ENCODE measurements at places on chromosomes 7 and 10. TPM values are rescaled to one million over a fixed set of nuclear protein-coding genes. Genes with fewer than 3 reads are reported as not detected.

- H3K4me1 ChIP-seq: peaks cover 42% of the 10 kb centered on the region
- H3K36me3 ChIP-seq: peaks cover 4% of the 10 kb centered on the region
- H3K27ac ChIP-seq: peak overlapping the region; percentile 100
- DNase-seq: no peak
- H3K4me3 ChIP-seq: peak overlapping the region; percentile 97
Measured at GRCh38 chr10:125158601-125159485, 1.5 kb downstream of the CTBP2 start.

- no peaks in the 10 kb centered on the region for H3K36me3 ChIP-seq
- no peak overlapping the region for H3K27ac ChIP-seq
- peaks cover 17% of the 10 kb centered on the region for H3K4me1 ChIP-seq
- DNase-seq: no peak
- no peak overlapping the region for H3K4me3 ChIP-seq
Measured at GRCh38 chr10:1523221-1523620, 214.1 kb downstream of the ADARB2 start.

DNA sequence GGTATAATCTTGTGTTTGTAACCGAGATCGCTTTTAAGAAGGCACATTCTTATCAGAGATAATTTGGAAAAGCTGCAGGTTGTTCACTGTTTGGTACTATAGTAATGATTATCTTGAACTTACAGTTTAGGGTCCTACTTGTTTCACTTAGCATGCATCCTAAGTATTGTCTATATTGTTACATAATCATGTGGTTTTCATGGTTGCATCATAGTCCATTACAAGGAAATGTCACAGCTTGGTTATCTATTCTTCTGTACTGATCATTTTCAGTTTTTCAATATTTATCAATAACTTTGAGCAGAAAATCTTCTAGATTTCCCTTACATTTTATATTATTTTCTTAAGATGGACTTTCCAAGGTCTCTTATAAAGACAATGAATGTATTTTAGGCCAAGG is 116.3 kb downstream of the PLPP4 start:
- H3K4me3 ChIP-seq: no peak overlapping the region
- DNase-seq: no peak
- H3K27me3 ChIP-seq: no peaks in the 10 kb centered on the region
- H3K27ac ChIP-seq: no peak overlapping the region

DNA sequence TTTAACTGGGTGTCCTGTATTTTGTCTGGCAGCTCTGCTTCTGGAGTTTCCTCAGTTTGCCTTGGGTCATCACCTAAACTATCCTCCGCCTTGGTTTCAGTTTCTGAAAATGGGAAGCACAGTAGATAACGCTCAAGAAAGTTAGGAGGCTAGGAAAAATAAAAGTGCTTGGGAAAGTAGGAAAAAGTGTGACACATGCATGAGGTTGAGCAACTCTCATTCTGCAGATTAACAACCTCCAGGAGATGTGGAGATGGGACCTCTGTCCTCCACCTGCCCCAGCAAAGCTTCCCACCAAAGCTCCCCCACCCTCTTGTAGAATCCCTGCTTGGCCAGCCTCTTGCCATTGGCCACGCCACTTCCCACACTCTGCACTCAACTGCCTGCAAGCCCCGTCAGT is 13.1 kb upstream of the ZCCHC24 start:
- no peak for DNase-seq
- H3K27ac ChIP-seq: no peak overlapping the region
- H3K4me3 ChIP-seq: no peak overlapping the region
- no peaks in the 10 kb centered on the region for H3K4me1 ChIP-seq
- peaks cover 9% of the 10 kb centered on the region for H3K27me3 ChIP-seq

DNA sequence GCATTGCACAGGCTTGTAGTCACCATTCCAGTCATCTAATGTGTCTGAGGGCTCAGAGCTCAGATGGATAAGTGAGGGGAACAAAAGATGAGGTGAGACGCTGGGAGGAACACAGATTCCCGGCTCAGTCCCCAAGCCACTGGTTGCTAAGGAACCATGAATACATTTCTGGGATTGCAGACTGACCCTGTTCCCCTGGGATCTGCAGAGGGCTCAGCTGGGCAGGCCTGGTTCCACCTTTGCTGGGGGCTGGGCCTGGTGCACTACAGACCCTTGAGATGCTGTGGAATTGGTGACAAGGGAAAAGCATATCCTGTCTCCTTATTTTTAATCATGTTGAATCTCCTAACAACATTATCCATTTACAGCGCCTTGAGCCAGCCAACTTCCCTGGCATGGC is 19.2 kb downstream of the ELFN1 start:
- no peaks in the 10 kb centered on the region for H3K27me3 ChIP-seq
- no peaks in the 10 kb centered on the region for H3K4me1 ChIP-seq
- H3K36me3 ChIP-seq: peaks cover 12% of the 10 kb centered on the region

DNA sequence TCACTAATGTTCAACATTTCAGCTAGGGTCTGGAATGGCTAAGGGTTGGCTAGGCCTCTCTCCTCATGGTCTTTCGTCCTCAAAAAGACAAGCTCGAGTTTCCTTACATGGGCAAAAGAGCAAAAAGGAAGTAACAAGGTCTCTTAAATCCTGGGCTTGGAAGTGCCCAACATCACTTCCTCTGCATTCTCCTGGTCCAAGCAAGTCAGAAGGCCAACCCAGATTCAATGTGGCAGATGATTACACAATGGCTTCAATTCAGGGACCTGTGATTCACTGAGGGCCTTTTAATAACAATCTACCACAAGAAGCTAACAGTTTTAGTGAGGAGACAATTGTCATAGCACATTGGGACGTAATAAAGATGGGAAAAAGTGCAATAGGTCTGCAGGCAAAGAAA is 4.4 kb upstream of the NUP205 start:
- H3K27ac ChIP-seq: no peak overlapping the region
- no peaks in the 10 kb centered on the region for H3K36me3 ChIP-seq
- no peak for DNase-seq
- no peaks in the 10 kb centered on the region for H3K4me1 ChIP-seq
- no peak overlapping the region for H3K4me3 ChIP-seq

DNA sequence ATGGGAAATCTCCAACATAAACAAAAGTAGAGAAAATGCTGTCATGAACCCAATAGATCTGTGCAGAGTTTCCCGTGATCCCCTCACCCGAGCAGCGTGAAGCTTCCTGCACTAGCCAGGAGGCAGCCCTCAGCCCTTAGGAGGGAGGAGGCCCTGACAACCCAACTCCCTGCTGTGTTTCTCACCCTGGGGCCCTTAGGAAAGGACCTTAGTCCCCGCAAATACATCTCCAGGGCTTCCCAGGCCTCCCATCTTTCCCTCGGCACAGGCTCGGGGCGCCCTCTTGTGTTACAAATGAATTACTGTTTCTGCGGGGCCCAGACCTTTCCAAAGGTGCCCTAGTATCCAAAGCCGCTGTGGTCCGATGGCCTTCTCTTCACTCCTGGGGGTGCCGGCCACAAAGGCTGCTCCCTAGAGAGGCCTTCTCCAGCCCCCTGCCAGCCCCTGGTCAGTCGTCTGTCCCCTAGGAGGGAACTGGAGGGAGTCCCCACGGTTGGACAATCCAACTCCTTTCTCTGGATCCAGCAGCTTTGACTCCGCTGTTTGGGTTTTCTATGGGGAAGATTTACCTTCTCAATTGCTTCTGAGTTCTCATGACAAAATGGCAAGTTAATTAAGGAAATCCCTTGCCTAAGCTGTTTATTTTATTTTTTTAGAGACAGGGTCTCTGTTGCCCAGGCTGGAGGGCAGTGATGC is 49.9 kb upstream of the SH2B2 start:
- no peak overlapping the region for H3K4me3 ChIP-seq
- peak; percentile 49 for DNase-seq
- H3K36me3 ChIP-seq: peaks cover 12% of the 10 kb centered on the region
- peaks cover 8% of the 10 kb centered on the region for H3K4me1 ChIP-seq
- H3K27ac ChIP-seq: peak overlapping the region; percentile 80
- H3K27me3 ChIP-seq: no peaks in the 10 kb centered on the region

DNA sequence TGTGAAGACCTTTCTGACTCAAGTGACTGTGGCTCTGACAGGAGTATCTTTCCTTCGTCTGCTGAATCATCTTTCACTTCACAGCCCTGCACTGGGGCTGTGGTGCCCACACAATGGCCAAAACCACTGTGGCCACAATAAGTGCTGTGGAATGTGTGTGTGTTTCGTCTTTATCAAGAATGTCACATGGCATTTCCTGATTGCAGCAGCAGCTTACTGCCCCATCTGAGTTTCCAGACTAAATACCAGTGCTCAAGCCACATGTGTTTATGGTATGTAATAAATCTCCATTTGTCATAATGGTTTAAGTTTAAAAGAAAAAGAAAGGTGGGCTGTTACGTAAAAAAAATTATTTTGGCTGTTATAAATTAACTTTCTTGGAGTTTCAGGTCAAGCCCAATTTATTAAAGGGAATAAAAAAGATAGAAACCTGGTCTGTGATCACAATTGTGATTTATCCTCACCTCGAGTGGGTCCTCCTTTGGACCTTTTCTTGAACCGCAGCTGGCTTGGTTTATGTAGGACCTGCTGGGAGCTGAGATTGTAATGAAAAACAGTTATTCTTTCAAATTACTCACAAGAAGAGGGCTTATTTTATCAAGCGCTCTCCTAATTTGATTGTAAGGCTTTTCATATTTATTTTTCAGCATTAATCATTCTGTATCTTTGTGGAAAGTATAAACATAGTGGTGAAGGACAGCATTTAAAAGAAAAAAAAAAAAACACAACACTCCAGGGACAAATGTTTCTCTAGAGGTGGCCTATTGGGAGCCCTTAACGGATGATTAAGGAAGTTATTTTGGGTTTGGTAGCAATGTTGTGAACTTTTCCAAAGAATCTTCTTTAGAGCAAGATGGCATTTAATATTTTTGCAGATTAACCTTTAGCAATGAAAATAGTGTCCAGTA is 116.2 kb downstream of the LRMDA start:
- peaks cover 3% of the 10 kb centered on the region for H3K27me3 ChIP-seq
- H3K27ac ChIP-seq: no peak overlapping the region
- peaks cover 7% of the 10 kb centered on the region for H3K4me1 ChIP-seq
- no peak for DNase-seq
- H3K36me3 ChIP-seq: peaks cover 6% of the 10 kb centered on the region

DNA sequence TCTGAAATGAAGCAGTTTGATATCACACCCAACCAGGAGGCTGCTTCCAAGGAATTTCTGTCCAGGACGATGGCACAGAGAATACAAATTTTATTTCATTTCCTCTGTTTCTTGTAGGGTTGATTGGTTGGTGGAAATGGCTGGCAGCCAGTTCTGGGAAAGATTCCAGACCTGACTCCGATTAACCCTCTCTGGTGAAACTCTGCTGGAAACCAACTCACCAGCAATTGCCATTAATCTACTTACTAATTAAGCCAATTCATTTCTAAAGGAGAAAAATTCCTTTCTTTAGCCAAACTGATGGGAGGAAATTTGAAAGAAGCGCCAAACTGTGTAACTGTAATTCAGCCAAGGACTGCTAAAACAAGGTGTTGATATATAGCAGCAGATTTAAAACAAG is 10.7 kb downstream of the PTF1A start:
- H3K36me3 ChIP-seq: peaks cover 3% of the 10 kb centered on the region
- peaks cover 41% of the 10 kb centered on the region for H3K27me3 ChIP-seq
- no peak overlapping the region for H3K4me3 ChIP-seq
- H3K4me1 ChIP-seq: peaks cover 60% of the 10 kb centered on the region
- DNase-seq: no peak

The SPDYE2 gene
- not detected for total RNA-seq

The ECHS1 gene
- 91.4 TPM for total RNA-seq

The RPP30 gene
- 53.5 TPM for total RNA-seq

The VSTM4 gene
- 0.40 TPM for total RNA-seq

The TSPAN15 gene
- 14.7 TPM for total RNA-seq

The PARP12 gene
- 3.4 TPM for total RNA-seq

The CALML3 gene
- not detected for total RNA-seq
